ENCODE measurements at places on chromosomes 6 and 20. TPM values are rescaled to one million over a fixed set of nuclear protein-coding genes. Genes with fewer than 3 reads are reported as not detected.
A peak's percentile ranks its signal among the peaks of the same experiment; 100 is the strongest.

DNA sequence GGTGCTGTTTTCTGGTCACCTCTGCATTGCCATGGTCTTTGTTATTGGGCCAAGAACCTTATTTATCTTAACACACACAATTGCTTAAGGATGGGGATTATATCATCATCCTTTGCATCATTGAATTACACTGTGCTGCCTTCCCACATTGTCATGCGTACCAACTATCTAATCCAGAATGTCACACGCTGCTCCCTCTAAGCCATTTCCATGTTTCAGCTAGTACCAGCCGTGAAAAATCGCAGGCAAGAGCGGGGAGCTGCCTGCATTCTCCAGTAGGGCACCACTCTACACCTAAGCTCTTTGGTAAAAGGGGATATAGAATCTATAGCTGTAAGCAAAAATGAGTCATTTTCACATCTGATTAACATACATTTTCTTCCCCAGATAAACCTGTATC, 277.0 kb downstream of the PRL start:
- no peak overlapping the region for H3K27ac ChIP-seq
- H3K27me3 ChIP-seq: no peaks in the 10 kb centered on the region

GRCh38 chr20:43936104-43936770, 21.6 kb downstream of the TOX2 start:
- H3K27ac ChIP-seq: no peak overlapping the region
- H3K4me3 ChIP-seq: no peak overlapping the region
- H3K4me1 ChIP-seq: peaks cover 28% of the 10 kb centered on the region
- no peak for DNase-seq
- peaks cover 43% of the 10 kb centered on the region for H3K27me3 ChIP-seq
- no peaks in the 10 kb centered on the region for H3K36me3 ChIP-seq

GRCh38 chr20:36260316-36260715, 24.0 kb downstream of the AAR2 start:
- DNase-seq: no peak
- no peaks in the 10 kb centered on the region for H3K27me3 ChIP-seq
- H3K4me3 ChIP-seq: no peak overlapping the region
- no peak overlapping the region for H3K27ac ChIP-seq
- no peaks in the 10 kb centered on the region for H3K4me1 ChIP-seq

GRCh38 chr20:1664911-1665310, 7.3 kb upstream of the SIRPG start:
- H3K27me3 ChIP-seq: no peaks in the 10 kb centered on the region
- H3K4me1 ChIP-seq: peaks cover 76% of the 10 kb centered on the region
- DNase-seq: peak; percentile 87
- H3K4me3 ChIP-seq: peak overlapping the region; percentile 85
- peaks cover 15% of the 10 kb centered on the region for H3K36me3 ChIP-seq

Gene FAM83B
- total RNA-seq: not detected
